ENCODE measurements at places on chromosomes 7 and 10. TPM values are rescaled to one million over a fixed set of nuclear protein-coding genes. Genes with fewer than 3 reads are reported as not detected.

DNA sequence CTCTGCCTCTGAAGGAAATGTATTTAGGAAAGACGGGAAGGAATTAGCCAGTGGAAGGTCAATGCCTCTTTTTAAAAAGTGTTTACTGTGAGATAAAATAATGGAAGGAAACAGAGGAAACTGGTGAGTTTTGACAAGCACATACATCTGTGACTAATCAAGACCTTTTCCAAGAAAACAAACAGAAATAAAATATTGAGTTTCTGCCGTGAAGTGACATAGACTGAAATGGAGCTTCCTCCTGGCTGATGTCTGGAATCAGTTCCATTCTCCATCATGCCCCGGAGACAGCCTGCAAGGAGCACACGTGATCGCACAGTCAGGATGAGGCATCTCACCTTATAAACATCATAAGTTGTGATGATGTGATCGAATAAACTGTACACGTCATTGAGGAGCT is 30.7 kb downstream of the TECTB start:
- DNase-seq = no peak

MYO1G gene
- total RNA-seq = 0.29 TPM

DNA sequence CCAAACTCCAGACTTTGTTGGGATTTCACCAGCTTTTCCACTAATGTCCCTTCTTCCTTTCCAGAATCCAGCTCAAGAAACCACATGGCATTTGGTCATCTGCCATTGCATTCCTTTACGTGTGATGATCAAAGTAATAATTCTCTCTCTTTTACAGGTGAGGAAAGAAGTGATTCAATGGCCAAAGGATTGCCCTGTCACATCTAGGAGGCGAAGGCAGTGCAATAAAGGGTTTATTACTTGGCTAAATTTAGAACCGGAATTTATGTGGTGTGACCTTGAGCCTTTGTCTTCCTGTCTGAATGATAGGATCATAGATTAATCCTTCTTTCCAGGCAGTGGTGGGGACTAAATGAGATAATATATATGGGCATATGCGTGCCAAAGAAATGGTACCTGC is 58.3 kb upstream of the COBL start:
- no peak for DNase-seq

SCART1 gene
- total RNA-seq = 5.6 TPM

RASA4B gene
- total RNA-seq = 3.3 TPM

CC2D2B gene
- total RNA-seq = 0.36 TPM

DNA sequence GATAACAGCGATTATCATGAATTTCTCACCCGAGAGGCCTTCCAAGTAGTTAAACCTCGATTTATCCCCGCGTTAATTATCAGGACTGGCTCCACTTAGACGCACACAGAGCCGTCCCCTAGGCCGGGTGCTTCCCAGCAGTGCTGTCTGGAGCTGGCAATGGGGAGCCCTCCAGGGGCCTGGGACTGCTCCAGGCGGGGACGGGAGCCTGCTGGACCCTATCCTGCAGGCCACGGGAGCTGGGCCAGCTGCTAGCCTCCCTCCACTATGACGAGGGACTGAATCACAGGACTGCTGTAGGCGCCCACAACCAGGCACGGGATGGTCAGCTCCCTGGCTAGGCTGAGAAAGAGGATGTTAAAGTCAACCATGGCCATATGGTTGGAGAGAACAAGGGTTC is 229.1 kb downstream of the ELFN1 start:
- DNase-seq = peak; percentile 100

- DNase-seq = no peak
These were observed 82.9 kb downstream of the MAD1L1 start for GRCh38 chr7:2149672-2150444.

DNA sequence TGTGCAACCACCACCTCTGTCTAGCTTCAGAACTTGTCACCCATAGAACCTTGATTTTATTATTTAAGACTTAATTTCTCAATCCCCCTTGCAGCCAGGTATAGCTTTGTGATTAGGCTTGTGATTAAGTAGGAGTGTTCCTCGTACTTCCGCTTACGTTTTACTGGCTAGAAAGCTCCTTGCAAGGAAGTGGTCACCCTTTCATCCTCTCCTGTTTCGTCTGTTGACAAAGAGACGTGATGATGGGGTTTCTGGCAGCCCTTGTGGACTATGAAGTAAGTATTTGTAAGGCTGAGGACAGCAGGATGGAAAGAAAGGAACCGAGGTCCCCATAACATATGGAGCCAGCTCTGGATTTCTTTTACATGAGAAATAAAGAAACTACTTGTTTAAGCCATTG is 86.5 kb upstream of the KDM7A start:
- no peak for DNase-seq

- no peak for DNase-seq
These were observed 362.7 kb upstream of the SHH start for GRCh38 chr7:156175003-156175402.

All from osteoblast (primary cell).